ENCODE measurements at places on chromosomes 11 and 22.

GRCh38 chr11:73752216-73752867, 8.5 kb downstream of the RAB6A start:
- DNase-seq: no peak

DNA sequence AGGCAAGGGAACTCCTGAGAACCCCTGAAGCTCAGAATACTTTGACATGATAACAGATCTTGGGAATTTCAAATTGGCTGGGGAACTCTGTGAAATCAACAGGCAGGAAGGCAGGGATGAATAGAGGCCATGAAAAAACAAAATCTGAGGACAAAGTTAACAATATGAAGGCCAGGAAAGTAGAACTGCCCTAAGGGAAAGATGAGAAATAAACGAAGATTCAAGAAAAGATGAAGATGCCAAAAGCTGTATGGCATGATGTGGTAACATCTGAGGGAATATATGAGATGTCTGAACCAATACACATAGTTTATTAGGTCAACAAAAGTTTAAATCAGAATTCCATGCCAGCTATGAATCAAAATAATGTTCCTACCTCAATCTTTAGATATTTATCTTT, 25.0 kb downstream of the SERGEF start:
- DNase-seq: no peak

DNA sequence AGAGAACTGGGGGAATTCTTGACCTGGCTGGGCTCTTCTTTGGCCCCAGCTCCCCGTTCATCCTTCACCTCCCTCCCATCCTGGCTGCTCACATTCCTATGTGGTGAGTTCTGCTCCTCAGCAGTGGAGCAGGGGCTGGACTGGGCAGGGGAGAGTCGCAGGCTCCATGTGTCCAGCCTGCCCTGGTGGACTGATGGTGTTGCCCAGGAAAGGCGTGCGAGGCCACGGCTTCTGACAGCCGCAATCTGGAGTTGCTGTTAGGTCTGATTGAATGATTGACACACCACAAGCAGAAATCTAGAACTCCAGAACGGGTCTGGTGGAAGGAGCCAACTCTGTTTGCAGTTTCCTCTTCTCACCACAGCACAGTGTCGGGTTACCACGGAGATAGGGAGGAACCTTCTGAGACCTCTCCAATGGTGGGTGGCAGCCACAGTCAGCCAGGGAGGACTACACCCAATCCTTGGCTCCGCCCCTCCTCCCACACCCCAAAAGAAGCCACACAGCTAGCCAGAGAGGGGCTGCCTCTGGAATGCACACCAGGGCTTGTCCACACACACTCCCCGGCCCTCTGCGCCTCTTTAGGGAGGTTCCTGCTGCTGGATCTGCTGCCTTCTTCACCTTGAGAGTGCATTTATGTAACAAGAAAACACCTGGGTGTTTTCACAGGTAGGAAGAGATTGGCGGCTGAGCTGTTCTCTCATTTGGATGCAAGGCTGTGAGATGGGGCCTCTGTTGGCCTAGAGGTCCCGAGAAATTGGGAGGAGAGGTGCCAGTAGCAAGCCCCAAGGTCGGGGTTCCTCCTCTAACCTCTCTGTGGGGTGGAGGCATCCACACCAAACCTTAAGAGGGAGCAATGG, 56.4 kb upstream of the CD44 start:
- peak; percentile 60 for DNase-seq

DNA sequence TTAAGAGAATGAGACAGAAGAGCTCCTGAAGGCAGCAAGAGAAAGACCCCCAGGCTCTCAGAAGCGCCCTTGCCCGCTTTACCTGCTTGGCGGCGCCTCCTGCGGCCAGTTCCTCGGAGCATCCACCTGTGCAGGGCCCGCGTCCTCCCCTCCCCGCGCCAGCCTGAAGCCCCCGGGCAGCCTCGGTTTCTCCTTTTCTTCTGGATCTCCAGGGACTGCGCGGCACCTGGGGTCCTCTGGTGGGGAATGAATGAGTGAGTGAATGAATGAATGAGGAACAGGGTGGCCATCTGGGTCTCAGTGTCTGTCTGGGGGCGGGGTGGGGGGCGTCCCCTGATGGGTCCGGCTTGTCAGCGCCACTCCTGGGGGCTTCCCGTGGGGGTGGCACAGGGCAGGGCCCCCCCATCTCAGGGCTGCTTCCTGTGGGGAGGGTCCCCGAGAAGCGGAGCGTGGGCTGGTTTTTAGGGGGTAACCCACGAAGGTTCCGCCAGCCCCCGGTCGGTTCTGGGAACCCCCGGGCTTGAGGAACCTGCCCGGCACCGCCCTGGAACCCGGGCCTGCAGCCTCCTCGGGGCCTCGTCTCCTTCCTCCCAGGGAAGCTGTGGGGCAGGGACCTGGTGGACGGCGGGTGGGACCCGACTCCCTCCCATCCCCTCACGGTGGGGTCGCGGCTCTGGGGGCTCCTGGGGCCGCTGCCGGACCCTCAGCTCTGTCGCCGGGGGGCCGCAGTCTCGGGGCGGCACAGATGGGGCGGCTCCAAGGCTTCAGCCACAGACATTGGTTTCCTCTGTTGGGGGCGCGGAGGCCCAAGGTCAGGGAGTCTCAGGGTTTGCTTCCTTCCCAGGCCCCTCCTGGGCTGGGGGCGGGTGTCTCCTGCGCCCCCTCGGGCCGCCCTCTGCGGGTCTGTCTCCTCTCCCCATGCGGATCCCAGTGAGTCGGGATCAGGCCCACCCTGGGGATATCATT, 8.3 kb upstream of the KRTAP5-7 start:
- DNase-seq: no peak

DNA sequence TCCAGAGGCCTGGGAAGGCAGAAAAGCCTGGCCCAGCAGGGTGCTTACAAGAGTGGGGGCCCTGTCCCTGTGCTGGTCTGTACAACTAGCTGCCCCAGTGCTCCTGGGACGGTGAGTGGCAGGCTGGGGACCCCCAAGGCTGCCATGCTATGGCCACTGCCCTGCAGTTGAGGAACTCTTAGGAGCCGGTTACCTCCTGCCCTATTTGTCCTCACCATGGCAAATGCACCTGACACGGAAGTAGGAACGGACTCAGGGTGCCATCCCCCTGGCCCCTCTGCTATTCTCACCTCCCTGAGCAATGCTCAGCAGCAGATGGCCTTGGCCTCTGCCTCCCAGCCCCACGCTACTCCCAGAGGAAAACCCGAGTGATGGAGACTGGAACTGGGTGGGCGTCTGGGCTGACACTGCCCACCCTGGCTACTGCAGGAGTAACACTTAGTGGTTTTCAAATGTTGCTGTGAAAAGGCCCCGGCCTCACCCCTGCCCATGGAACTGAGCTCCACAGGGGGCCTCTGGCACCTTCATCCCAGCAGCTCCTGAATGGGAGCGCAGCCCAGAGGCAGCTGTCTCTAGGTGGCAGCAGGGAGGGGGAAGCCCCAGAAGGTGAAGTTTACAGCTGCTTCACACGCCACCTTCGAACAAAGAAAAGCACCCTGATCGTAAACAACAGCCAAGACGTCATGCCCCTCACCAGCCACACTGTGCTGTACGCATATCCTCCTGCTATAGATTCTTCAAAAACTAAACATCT, 105.3 kb downstream of the CTTN start:
- no peak for DNase-seq

DNA sequence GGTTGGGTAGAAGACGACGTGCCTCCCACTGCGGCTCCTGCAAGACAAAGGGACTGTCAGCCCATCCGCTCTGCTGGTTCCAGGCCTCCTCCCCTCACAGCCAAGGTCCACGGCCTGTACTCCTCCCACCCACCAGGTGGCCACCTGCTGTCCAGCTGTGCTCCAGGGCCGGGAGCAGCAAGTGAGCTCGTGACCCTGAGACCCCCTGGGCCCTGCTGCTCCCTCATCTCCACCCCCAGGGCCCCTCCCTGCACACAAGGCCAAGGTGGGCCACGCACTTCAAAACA, 27.4 kb downstream of the TSPAN4 start:
- DNase-seq: no peak

GRCh38 chr11:17607591-17608570, 60.8 kb downstream of the OTOG start:
- DNase-seq: no peak

DNA sequence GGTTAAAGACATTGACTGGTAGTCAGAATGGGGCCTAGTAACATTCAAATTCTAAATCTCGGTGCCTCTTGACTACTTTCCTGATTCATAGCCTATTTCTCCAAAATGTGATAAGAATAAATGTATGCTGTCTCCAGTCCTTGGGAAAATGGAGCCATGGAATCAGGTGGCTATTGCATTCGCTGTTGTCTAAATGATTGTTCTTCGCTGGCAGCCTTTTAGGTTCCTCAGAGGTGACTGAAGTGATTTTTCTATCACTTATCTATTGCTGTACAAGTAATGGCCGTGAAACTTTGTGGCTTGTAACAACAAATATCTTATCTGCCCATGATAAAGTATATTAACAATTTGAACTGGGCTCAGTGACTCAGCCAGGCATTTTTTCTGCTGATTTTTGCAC, 15.4 kb downstream of the SRPRA start:
- no peak for DNase-seq

Measured in activated T-helper 1 cell treated with anti-CD3 and anti-CD28 coated beads, Interleukin-2, amount 50 U/mL, for 16 hours (primary cell).